ENCODE measurements at places on chromosomes 5 and 9. TPM values are rescaled to one million over a fixed set of nuclear protein-coding genes. Genes with fewer than 3 reads are reported as not detected.

CMBL gene
- 39.6 TPM for polyA plus RNA-seq

CARTPT gene
- polyA plus RNA-seq = not detected

DDX4 gene
- polyA plus RNA-seq = 0.12 TPM

DNA sequence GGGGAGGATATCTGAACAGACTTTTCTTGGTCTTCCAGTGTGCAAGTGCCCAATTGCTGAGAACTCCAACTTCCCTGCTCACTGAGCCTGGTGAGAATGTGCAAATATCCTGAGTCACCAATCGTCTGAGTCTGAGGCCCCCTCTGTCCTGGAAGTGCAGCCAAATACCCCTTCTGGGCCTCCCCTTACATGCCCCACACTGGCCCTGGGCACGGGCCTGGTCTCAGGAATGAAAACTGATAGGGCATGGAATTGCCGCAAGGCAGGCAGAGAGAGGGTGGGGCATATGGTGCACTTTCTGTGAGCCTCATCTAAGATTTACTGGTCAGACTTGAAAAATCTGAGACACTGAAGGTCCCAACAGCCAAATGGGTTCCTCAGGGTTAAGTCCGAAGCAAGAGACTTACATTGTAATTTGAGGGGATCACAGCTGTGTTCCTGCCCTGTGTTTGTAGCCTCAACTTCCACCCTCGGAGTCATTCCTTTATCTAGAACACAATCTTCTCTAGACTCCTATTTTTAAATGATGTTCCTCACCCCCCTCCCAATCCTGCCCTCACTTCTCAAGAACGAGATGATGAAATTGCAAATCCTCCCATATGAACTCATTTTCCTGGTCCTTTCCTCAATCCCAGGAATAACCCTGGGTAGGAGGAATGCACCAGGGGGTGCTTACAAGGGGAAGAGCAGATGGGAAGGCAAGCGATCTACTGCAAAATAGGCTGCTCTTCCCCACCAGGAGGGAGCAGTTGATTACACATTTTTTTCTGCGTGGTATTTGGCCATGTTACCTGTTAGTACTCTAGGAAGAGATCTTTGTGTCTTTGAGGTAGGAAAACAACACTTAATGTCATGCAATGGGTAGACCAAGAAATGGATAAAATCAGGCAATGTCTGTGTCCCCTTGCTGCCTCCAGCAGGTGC, 34.6 kb upstream of the ARHGAP26 start:
- DNase-seq = no peak

- no peak for DNase-seq
Observed at GRCh38 chr5:177372034-177372896, 12.0 kb upstream of the SLC34A1 start.

DNA sequence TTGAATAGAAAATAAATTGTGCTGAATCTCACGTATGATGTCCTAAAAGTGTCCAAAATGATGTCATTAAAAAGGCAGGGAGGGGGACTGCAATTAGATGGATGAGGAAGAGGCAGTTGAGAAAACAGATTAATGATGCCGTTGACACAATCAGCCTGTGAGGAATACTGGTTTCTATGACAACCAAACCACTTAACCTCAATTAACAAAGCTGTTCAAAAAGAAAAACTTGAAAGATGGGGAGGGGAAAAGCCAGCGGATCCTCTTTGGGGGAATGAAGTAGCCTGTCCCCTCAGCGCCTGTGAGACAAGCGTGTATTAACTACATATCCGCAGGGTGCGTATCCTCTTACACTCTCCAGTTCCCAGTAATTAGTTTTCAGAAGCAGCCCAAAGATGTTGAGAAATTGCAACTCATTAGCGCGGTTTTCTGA, 160.7 kb downstream of the TTC39B start:
- DNase-seq = peak; percentile 42

- DNase-seq = no peak
Observed at GRCh38 chr5:61808909-61809308, 476.9 kb downstream of the ZSWIM6 start.

- DNase-seq = no peak
Observed at GRCh38 chr5:141149812-141150211, at the start of gene PCDHB6. PCDHB6 (plus strand) TSS chr5:141150057; CDS start chr5:141150258, 201 bp downstream.

GRCh38 chr9:122228568-122229484, at the start of gene LHX6:
LHX6 (minus strand) TSS chr9:122228957; CDS start chr9:122228740, 217 bp downstream.
- DNase-seq = no peak

- no peak for DNase-seq
Observed at GRCh38 chr5:77214151-77214550, 3.7 kb downstream of the PDE8B start.

Measured in left kidney (tissue), 8 donors.